ENCODE measurements at places on chromosomes 3 and 15. TPM values are rescaled to one million over a fixed set of nuclear protein-coding genes. Genes with fewer than 3 reads are reported as not detected.

GRCh38 chr3:134804508-134805480 is 9.7 kb downstream of the EPHB1 start:
- peaks cover 19% of the 10 kb centered on the region for H3K27me3 ChIP-seq
- H3K4me3 ChIP-seq, result no peak overlapping the region
- no peak overlapping the region for H3K27ac ChIP-seq
- no peak for DNase-seq

DNA sequence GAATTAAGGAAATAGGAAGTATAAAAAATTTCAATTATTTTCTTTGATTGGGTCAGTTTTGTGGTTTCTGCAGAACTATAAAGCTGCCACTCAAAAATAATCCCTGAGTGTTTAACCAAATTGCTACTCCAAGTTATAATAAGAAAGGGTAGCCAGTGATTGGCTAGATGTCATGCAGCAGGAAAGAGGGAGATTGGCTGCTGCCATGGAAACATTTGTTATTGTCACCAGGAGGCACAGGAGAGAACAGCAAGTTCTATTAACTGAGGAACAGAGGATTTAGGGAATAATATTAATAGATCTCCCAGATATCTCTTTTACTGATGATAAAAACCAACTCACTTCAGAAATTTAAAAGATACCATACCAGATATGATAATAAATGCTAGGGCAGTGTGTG is 42.6 kb downstream of the CLDN1 start:
- H3K4me3 ChIP-seq, result no peak overlapping the region
- H3K36me3 ChIP-seq, result no peaks in the 10 kb centered on the region
- no peak overlapping the region for H3K27ac ChIP-seq
- DNase-seq, result no peak
- H3K27me3 ChIP-seq, result peaks cover 5% of the 10 kb centered on the region

GRCh38 chr15:75721923-75722870 is 9.5 kb upstream of the CSPG4 start:
- H3K27me3 ChIP-seq, result peaks cover 4% of the 10 kb centered on the region
- H3K27ac ChIP-seq, result no peak overlapping the region
- peaks cover 5% of the 10 kb centered on the region for H3K4me1 ChIP-seq

GRCh38 chr3:185175370-185175987 is 22.6 kb upstream of the C3orf70 start:
- H3K36me3 ChIP-seq, result no peaks in the 10 kb centered on the region
- no peak overlapping the region for H3K27ac ChIP-seq
- no peak for DNase-seq
- H3K4me3 ChIP-seq, result no peak overlapping the region

GRCh38 chr3:8619548-8619947 is 25.1 kb downstream of the SSUH2 start:
- peaks cover 6% of the 10 kb centered on the region for H3K4me1 ChIP-seq
- H3K27ac ChIP-seq, result no peak overlapping the region
- DNase-seq, result no peak
- H3K4me3 ChIP-seq, result no peak overlapping the region
- peaks cover 2% of the 10 kb centered on the region for H3K27me3 ChIP-seq

- no peak overlapping the region for H3K27ac ChIP-seq
- no peaks in the 10 kb centered on the region for H3K36me3 ChIP-seq
- no peak for DNase-seq
Observed at GRCh38 chr3:187943677-187944389, 198.6 kb upstream of the BCL6 start.

Gene ST3GAL6
- 0.44 TPM for total RNA-seq

Gene ARRDC4
- total RNA-seq, result 0.27 TPM

Gene MCTP2
- total RNA-seq, result 91.5 TPM

Gene CCDC66
- total RNA-seq, result 34.1 TPM

Gene CX3CR1
- 0.48 TPM for total RNA-seq

Gene CHST14
- total RNA-seq, result 11.8 TPM
